Fibroblast of skin of left quadriceps (primary cell): ENCODE measurements at places on chromosomes 2 and 18.

DNA sequence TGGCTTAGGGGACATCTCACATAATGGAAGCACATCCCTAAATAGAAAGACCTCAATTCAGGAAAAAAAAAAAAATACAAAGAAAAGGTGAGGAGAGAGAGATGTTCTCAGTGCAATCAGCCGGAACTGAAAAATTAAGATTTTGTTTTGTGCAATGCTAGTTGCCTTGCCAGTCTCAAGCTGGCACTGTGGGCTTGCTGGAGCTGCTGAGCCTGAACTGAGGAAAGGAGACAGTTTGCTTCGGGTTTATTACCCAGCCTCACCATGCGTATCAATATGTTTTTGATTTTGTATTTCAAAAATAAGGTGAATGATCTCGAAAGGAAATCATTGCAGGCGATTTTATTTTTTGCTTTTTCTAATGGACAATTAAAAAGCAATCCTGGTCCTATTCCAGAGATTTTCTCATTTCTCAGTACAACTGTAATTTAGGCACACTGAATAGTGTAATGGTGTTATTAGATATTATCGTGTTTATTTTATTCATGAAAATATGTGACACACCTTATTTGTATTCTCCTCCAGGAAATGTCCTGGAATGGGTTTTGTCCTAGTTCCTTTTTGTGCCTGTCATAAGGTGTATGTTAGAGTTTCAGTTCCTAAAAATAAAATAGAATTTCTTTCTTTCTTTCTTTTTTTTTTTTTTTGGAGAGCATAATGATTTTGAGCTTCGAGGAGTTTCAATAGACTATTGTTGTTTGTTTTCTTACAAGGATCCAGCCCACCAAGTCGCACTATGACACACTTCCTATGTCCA lies 72.8 kb upstream of the ZEB2 start:
- no peak for DNase-seq

DNA sequence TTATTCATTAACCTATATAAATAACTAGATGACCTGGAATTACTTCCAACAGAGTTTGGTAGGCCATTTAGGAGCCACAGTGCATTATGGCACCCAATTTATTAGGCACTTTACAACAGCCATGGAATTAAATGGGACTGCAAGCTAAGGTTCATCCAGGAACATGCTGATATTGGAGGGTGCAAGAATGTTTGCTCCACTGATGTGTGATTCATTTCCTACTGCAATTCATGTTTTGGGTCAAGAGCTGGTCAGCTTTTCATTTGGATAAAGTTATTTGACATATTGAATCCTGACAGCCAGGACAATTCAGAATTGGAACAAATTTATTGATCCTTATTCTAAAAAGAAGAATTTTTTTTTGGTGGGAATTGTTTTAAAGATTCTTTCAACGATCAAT lies 11.8 kb upstream of the LYPD1 start:
- DNase-seq: no peak

- peak; percentile 54 for DNase-seq
Measured at GRCh38 chr2:37471994-37472393, 127.6 kb downstream of the QPCT start.

DNA sequence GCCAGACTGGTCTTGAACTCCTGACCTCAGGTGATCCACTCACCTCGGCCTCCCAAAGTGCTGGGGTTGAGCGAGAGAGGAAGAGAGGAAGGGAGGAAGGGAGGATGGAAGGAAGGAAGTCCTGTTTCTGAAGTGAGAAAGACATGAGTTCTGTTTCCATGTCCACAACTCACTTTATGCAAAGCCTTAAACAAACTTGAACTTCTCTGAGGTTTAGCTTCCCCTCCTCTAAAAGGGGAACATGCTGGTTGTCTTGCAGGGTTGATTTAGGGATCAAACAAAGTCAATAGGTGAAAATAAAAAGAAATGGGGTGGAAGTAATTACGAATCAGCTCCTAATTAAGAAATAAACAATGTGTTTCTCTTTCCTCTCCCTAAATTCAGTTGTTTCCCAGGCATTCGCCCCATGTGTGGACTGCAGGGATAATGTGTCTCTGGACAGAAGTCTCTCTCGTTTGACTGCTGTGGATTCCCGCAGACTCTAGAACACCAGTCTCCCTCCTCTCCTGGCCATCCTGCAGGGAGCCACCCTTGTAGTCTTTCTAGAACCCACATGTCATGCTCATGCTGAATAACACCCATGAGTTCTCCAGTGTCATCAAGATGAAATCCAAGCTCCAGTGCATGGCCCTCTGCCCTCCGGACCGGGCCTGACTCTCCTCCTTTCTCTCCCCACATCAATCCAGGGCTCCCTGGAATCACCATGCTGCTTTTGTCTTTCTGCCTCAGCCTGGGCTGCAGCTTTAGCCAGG lies 229.3 kb upstream of the TRIB2 start:
- DNase-seq: no peak

GRCh38 chr2:20094955-20095354 lies 43.5 kb upstream of the LAPTM4A start:
- DNase-seq: no peak

- DNase-seq: no peak
Measured at GRCh38 chr2:177030451-177031105, 182.0 kb upstream of the HNRNPA3 start.

DNA sequence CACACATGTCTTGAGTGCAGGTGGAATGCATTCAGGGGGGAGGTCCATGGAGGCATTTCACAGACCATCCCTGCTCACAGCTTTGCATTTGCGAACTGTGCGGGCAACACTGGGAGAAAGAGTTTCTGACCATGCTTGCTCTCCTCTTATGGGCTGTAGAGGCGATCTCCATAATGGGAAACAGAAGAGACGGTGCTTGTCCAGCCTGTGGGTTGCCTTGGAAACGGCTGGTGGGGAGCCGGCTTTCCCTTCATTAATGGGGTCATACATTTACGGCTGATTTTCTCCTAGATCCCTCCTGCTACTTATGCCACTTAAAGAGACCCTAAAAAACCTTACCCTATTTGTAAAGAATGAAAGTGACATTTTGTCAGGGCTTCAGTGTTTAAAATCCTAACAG lies 147.4 kb downstream of the SOX11 start:
- no peak for DNase-seq

- DNase-seq: peak; percentile 4
Measured at GRCh38 chr18:57437766-57438671, 2.8 kb downstream of the ONECUT2 start.

- DNase-seq: no peak
Measured at GRCh38 chr2:184683911-184684310, 85.6 kb downstream of the ZNF804A start.

- no peak for DNase-seq
Measured at GRCh38 chr18:59697236-59697932, at the start of gene CCBE1. Gene CCBE1, minus strand, starts transcription at chr18:59697423.

- DNase-seq: no peak
Measured at GRCh38 chr18:14104906-14105748, 27.1 kb downstream of the ZNF519 start.

DNA sequence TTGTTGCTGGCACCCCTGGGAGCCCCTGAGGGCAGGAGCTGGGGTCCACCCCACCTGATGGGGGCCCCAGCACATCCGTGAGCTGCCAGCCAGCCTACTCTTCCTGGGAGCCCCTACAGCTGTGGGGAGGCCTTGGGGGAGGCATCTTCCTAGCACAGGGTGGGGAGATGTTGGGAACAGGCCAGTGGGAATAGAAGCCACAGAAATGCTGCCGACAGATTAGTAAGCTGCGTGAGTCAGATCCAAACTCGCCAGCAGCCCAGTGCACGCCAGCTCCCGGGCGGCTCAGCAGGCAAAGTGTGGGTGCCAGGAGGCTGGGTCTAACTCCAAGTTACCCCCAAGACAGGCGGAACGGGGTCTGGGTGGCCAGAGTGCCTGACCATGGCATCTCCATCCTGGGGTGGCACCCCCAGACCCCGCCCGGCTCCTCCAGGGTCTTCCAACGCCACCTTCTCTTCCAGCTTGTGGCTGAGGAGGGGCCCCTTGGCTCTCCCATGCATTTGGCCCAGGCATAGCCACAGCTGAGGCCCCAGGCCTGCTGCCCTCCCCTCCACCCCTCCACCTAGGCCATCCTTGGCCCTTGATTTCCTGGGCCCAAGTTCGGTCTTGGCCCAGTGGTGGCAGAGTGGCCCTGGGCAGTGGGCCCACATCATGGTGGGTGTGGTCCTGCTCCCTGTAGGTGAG lies 15.3 kb downstream of the CROCC2 start:
- DNase-seq: peak; percentile 91

DNA sequence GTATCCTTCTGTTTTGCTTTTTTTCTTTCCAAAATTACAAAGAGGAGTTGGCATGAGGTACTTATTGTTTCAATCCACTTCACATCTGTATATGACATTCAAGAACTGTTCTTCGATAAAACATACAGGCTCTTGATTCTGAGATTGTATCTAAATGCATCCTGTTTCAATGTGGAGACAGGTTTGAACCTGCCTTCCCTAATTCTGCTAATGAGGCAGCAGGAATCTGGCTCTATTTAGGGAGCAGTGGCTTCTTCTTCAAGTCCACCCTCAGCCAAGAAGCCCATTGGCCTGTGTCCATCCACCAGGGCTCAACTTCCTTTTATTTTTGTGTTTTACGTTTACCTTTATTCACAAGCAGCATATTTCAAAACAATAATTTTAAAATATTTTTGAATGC lies 84.8 kb upstream of the PIK3C3 start:
- DNase-seq: no peak

- no peak for DNase-seq
Measured at GRCh38 chr2:177908182-177908581, 164.4 kb downstream of the PDE11A start.

DNA sequence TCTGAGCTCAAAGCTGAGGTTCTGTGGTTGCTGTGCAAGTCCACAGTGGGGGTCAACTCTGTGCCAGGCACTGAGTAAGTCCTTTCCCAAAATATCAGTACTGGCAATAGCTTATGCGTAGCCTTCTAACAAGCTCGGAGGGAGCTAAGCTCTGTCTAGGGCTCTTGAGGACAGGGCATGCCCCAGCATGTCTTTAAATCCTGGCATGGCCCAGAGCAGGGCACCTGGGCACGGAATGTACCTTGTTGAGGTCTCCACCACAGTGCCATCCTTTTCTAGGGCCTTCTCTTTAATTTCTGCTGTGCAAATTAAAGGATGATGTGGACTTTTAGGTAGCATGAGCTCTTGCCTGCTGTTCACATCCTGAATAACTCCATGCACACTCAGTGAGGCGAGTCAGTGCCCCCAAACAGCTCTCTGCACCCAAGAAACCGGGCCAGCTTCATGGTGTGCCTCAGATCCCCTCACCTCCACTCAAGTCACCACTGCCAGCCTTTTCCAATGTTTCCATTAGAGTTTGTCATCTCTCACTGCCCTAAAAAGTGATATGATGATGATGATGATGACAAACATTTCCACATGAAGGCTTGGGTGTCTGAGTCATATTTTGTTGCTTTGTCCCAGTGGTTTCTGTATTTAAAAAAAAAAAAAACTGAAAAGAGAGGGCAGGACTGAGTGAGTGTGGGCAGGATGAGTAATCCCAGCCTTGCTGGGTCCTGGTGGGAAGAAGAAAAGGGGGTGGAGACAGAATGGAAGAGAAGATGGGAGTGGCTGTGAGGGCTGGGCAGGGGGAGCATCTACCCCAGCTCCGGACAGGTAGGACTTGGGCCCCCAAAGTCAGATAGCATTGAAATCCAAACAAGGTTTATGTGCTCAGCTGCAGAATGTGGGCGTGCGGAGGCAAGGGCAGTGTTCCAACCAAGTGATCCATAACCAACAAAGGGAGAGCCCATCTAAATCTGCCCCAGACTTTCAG lies 78.9 kb downstream of the ZBTB7C start:
- DNase-seq: peak; percentile 57

DNA sequence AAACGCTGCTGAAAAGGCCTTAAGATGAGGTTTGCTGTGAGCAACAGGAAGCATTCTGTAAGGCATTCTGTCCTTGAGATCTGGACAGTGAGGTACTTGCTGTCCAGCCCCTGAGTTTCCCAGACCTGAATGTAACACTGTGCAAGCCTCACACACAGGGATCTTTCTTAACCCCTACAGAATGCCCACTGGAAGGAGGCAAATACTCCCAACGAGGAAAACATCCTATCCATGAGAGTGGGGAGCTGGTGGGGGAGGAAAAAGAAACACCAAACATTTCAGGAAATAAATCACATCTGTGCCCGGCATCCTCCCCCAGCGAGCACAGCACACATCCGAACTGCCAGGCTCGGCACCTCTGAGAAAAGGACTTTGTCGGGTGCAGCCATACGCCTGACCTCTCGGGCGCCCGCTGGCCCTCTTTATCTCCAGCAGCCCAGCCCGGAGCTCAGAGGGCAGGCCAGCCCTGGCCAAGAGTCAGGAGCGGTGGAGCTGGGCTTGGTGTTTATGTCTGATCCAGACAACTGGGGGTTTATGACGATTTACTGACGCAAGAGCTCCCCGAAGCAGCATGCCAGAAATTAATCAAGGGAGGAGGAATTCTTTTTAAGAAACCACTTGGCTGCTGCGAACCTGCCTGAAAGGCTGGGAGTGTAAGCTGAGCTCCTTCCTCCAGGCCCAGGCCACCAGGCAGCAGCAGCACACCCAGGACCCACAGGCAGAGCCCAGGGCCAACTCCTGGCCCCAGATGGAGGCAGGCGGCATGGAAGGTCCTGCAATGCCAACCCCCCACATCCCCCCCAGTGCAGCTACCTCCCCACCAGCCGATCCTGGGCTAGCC lies 72.2 kb downstream of the HDAC4 start:
- DNase-seq: peak; percentile 86

GRCh38 chr2:216690853-216691741 lies 4.3 kb downstream of the IGFBP5 start:
- peak; percentile 78 for DNase-seq

DNA sequence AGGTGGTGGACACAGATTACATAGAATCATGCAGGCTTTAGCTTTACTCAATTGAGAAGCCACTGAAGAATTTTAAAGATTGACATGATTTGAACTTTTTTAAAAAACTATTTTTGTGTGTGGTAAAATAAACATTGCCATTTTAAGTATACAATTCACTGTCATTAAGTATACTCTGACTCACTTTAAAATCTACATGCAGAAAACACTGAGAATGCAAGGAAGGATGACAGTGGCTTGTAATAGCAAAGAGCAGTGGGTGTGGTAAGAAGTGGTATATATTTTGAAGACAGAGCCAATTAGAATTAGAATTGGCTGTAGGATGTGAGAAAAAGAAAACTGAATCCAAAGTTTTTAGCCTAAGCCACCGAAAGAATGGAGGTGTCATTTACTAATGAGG lies 14.9 kb downstream of the TRMT61B start:
- DNase-seq: no peak

- DNase-seq: no peak
Measured at GRCh38 chr18:3458378-3458777, 8.4 kb downstream of the TGIF1 start.
